ENCODE measurements at places on chromosomes 16 and 17.

GRCh38 chr16:58889516-58889915, 155.4 kb upstream of the GOT2 start:
- DNase-seq, result no peak

DNA sequence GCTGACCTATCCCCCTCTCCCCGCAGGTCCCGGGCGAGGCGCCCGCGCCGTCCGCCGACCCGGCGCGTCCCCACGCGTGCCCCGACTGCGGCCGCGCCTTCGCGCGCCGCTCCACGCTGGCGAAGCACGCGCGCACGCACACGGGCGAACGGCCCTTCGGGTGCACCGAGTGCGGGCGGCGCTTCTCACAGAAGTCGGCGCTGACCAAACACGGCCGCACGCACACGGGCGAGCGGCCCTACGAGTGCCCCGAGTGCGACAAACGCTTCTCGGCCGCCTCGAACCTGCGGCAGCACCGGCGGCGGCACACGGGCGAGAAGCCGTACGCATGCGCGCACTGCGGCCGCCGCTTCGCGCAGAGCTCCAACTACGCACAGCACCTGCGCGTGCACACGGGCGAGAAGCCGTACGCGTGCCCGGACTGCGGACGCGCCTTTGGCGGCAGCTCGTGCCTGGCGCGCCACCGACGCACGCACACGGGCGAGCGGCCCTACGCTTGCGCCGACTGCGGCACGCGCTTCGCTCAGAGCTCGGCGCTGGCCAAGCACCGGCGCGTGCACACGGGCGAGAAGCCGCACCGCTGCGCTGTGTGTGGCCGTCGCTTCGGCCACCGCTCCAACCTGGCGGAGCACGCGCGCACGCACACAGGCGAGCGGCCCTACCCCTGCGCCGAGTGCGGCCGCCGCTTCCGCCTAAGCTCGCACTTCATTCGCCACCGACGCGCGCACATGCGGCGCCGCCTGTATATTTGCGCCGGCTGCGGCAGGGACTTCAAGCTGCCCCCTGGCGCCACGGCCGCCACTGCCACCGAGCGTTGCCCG, 10.3 kb downstream of the ZNF771 start:
- peak; percentile 91 for DNase-seq

DNA sequence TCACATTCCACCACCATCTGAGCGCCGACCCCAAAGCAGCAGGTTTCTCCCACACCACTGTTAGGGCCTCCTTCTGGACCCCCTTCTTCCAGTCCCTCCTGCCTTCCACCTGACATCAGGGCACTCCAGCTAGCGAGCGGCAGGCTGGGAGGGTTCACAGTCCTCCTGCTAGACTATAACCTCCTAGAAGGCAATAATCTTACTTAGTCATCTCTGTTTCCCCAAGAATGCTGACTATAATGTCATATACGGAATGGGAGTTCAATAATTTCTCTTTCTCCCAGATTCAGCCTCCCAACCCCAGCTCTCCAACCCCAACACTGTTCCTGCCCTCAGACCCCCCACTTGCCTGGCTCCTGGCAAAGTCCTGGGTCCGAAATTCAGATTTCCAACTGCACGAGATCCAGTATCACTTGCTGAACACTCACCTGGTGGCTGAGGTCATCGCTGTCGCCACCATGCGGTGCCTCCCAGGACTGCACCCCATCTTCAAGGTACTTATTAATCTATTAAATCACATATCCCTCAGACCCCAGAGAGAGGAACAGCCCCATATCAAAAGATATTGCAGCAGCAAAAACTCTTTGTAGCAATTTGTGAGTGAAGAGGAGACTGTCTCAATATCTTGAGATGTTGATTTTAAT, 5.6 kb downstream of the ALOX12 start:
- no peak for DNase-seq

GRCh38 chr16:86828202-86828601, 249.9 kb downstream of the FOXL1 start:
- DNase-seq, result no peak

- no peak for DNase-seq
Observed at GRCh38 chr17:32757963-32758362, 119.0 kb downstream of the MYO1D start.

- DNase-seq, result no peak
Observed at GRCh38 chr16:28207399-28207798, 4.4 kb downstream of the XPO6 start.

GRCh38 chr16:84930298-84931106, 80.8 kb downstream of the ZDHHC7 start:
- no peak for DNase-seq

Measured in suppressor macrophage treated with lipopolysaccharide for 1 hour (primary cell).